Endodermal cell (in vitro differentiated cells): ENCODE measurements at places on chromosomes 16 and 17.

DNA sequence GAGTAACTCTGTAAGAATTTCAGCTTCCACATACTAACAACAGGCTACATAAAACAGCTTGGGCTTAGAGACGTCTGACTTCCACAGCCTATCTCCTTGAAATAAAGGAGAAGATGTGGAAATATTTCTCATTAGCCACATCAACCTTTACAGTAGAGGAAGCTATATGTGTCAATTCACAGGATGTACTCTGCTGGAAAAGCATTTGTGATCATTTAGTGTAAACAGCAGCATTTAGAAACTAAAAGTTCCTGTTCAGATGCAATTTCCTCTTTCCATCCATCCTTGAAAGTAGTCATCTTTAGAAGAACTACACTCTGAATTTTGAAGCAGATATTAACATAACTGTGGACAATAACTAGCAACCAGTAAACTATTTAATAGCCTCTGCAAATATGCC, 46.2 kb downstream of the XPO6 start:
- DNase-seq: no peak

DNA sequence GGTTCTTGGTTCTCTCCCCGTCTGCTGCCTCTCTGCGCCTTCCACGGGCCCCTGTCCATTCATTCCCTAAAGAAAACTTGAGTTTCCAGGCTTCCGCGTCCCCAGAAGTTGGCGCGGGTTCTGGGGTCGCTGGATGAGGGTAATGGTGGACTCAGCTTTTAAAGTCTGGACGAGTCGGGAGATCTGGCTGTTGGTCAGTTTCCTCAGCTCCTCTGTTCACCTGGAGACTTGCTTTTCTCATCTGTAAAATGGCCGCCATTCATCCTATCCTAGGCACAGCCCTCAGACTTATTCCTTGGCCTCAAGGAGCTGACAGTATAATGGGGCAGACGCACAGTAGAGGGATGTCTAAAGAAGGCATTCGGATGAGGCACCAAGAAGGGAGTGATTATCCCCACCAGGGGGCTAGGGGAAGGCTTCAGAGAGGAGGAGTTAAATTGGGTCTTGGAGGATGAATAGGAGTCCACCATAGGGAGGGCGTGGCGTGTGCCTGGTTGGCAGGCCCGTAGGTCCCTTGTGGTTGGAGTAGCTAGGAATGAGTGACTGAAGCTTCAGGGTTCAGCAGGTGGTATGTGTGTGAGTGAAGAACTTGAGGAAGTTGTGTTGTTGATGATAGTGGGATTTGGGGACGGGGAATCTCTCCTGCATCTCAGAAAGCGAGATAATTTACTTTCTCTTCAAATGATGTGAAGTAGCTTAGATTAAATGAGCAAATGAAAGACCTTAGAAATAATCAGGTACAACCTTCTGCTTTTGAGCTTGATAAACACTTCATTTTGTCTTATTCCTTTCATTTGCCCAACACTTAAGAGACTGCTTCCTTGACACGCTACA, 652 bp downstream of the VPS35L start:
- peak; percentile 96 for DNase-seq

DNA sequence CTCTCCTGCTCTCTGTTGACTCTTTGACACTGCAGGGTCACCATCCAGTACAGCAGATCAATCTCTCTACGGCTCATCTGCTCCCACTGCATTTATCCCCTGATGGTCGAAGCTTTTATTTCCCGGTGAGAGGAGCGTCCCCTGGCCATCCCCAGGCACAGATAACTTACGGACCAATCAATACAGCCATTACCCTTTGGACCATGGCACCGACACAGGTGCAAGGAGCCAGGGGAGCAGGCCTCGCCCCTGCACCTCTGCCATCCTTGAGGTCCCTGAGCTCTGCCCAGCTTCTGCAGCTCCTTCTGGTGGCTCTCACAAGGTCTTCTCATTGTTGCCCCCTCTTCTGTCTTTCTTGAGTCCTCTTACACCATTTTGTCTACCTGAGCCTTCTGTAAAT, 115.6 kb downstream of the SDK2 start:
- no peak for DNase-seq

GRCh38 chr16:85555719-85556455, 57.2 kb upstream of the GSE1 start:
- peak; percentile 61 for DNase-seq

- DNase-seq: no peak
Measured at GRCh38 chr17:40157973-40158372, 17.6 kb downstream of the CASC3 start.

GRCh38 chr17:67435122-67435521, 58.0 kb downstream of the PITPNC1 start:
- DNase-seq: no peak

GRCh38 chr17:64401941-64402340, 11.3 kb upstream of the PECAM1 start:
- DNase-seq: no peak

- no peak for DNase-seq
Measured at GRCh38 chr17:71413935-71414334, 706.9 kb upstream of the SOX9 start.

- no peak for DNase-seq
Measured at GRCh38 chr17:21299981-21300600, 15.6 kb downstream of the MAP2K3 start.

GRCh38 chr17:5838661-5839300, 231.4 kb upstream of the WSCD1 start:
- DNase-seq: peak; percentile 74

DNA sequence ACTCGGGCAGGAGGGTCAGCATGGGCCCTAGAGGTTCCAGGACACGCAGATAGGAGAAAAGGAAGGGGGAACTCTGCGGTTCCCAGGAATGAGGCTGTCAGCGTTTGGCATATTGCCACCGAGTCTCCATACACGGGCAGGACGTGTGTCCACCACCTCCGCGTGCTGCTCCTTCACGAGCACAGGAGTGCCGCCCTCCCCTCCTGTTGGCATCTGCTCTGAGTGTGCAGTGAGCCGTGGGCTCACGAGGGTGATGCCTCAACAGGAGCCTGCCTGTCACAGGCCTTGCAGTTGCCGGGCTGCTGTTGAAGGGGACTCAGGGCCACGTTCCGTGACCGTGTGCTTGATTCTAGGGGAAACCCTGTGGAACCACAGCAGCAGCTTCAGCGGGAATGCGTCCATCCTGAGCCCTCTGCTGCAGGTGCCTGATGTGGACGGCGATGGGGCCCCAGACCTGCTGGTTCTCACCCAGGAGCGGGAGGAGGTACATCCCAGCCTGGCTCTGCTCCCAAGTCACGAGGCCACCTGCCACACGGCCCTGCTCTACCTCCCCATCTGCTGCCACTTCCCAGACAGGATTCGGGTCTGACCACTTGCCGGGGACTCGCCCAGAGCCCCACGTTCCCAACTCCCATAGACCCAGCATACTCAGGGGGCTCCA, 14.6 kb downstream of the RGS11 start:
- DNase-seq: no peak

DNA sequence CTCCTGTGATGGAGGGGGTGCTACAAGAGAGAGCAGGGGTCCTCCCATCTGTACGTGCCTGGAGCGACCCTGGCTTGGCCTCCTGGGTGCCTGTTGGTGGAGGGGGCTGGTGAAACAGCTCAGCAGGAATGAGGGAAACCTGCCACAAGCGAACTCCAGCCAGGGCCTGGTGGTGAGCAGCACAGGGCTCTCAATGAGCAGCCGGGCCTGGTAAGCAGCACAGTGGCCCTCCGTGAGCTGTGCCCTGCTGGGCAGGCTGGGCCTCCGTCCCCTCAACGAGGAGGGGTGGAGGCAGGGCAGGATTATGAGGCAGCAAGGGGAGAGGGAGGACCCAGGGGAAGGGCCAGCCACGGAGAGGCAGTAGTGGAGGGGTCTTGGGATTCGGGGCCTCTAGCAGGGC, 101.9 kb downstream of the SDK2 start:
- DNase-seq: no peak

DNA sequence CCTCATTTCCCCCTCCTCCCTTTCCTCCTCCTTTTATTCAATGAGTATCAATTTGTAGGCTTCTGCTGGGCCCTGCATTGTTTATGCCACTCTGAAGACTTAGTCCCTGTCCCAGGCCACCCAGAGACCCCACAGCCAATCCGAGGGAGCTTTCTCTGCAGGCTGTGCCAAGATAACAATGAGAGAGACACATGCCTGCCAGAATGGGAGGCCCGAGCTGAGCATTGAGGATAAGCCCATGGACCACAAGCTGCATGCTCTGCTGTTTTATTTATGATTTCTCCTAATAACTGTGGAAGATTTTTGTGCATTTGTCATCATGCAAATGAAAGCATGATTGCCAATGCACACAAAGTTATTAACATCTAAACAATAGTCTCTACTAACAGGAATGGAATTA, 3.0 kb downstream of the RCVRN start:
- DNase-seq: peak; percentile 70

DNA sequence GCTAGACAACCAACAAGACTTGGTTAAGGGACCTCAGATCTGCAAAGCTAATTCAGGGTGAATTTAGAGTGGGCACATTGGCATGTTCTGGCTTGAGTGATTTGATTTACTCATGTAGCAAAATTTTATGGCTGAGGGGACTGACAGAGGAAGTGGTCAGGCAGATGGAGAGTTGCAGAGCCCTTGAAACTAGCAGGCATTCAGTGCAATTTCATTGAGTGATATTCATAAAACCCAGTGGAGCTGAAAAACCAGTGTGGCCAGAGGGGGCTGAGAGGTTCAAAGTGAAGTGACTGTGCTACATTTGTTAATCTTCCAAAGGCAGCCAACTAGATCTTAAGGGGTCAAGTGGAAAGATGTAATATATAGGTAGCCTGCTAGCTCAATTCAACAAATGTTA, 2.2 kb upstream of the TMEM94 start:
- DNase-seq: no peak

DNA sequence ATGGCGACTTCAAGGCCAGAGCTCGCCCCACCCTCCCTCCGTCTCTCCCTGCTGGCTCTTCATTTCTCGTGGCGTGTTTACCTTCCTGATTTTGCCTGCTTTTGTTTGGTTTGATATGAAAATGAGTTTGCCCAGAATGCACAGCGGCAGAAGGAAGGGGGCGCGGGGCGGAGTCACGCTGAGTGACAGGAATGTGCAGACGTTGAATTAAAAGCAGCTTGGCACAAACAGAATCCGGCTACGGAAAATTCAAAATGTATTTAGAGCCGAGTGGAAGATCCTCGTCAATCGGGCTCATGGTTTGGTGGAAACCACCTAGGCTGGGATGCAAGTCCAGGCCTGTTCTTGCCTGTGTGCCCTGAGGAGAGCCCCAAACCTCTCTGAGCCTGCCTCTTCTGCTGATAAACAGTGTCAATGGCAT, 102.7 kb downstream of the SDK2 start:
- DNase-seq: no peak

DNA sequence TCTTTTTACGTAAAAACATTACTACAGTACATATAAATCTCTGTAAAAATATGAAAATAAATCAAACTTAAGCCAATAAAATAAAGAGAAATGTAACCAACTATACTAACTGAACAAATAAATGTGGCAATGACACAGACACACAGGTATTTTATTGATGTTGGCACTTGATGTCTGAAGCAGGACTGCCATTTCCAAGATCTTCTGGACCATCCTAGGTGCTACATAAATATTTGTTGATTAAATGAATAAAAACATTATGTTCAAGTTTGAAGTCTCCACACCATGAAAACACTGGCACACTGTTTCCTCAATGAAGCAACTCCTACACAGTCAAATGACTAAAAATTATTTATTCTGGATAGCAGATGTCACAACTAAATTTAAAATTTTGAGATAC, 106.9 kb downstream of the NCOR1 start:
- DNase-seq: no peak

DNA sequence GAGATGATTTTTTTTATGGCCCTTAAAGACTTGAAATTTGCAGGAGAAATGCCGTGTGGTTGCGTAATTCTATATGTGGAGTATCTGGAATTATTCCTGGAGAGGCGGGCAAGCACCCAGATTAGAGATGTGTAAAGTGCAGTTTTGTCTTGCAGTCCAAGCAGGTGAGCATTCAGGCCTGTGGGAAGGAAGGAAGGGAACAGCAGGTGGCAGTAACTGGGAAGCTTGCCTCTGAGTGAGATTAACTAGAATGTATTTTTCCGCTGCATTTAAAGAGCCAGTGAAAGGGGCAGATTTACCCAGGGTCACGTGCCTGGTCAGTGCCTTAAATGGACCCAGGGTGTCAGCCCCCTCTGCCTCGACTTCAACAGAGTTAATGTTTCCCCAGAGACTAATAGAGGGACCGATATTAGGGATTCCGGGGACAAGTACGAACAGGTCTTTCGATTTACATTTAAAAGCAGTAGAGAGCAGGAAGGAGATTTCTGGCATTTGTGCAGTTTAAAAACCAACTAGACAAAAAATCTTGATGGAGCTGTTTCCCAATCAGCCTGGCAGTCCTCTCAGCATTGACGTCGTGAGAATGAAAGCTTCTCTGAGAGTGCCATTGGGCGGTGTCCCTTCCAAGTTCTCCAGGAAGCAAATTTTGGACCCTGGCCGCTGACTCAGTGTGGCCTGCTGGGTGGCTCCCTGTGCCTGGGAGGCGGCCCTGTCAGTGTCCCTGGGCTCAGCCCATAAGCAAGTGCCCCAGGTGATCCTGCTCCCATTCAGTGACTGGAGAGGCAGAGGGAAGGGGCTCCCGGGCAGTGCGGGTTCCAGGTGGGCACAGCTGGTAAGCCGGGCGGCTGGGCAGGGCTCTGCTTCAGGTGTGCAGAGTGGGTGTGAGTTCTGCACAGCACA, 38.2 kb downstream of the KSR1 start:
- peak; percentile 84 for DNase-seq

DNA sequence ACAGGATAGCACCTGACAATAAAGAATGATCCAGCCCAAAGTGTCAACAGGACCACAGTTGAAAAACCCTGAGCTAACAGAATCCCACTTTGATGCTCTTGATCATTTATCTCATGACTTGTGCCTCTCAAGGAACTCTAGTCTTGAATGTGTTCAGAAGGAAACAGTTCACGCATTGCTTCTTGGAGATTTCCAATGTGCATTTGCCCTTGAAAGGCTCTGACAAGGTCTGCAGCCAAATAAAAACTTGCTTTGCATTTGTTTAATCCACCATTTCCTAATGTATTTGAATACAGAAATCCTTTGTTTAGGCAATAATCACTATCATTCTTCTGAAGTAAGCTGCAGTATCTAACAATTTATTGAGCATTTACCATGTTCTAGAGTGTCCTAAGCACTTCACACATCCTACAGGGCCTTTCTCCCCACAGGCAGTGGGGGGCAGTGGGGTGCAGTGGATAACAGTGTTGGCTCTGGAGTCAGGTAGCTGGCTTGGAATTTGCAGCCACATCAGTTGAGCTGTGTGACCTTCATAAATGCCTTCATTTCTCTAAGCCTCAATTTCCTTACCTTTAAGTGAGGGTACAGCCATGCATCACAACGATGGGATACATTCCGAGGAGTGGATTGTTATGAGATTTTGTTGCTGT, 239.7 kb downstream of the XYLT1 start:
- DNase-seq: no peak

GRCh38 chr16:67954421-67955196, 10.7 kb upstream of the LCAT start:
- no peak for DNase-seq

GRCh38 chr17:64786337-64786736, 124.2 kb upstream of the SMURF2 start:
- peak; percentile 45 for DNase-seq
